ENCODE measurements at places on chromosomes 13 and 19.
A peak's percentile ranks its signal among the peaks of the same experiment; 100 is the strongest.

- DNase-seq = no peak
Measured at GRCh38 chr13:22357132-22357531, 686.3 kb downstream of the FGF9 start.

- DNase-seq = no peak
Measured at GRCh38 chr13:110312339-110313031, 5.4 kb downstream of the COL4A2 start.

GRCh38 chr19:10289836-10290356 is at the start of gene ICAM5:
TSS of gene ICAM5 (plus strand) at chr19:10289952. CDS start at chr19:10290044, 92 bp downstream.
- DNase-seq = peak; percentile 24

- DNase-seq = no peak
Measured at GRCh38 chr13:110698689-110699088, 7.2 kb downstream of the CARS2 start.

DNA sequence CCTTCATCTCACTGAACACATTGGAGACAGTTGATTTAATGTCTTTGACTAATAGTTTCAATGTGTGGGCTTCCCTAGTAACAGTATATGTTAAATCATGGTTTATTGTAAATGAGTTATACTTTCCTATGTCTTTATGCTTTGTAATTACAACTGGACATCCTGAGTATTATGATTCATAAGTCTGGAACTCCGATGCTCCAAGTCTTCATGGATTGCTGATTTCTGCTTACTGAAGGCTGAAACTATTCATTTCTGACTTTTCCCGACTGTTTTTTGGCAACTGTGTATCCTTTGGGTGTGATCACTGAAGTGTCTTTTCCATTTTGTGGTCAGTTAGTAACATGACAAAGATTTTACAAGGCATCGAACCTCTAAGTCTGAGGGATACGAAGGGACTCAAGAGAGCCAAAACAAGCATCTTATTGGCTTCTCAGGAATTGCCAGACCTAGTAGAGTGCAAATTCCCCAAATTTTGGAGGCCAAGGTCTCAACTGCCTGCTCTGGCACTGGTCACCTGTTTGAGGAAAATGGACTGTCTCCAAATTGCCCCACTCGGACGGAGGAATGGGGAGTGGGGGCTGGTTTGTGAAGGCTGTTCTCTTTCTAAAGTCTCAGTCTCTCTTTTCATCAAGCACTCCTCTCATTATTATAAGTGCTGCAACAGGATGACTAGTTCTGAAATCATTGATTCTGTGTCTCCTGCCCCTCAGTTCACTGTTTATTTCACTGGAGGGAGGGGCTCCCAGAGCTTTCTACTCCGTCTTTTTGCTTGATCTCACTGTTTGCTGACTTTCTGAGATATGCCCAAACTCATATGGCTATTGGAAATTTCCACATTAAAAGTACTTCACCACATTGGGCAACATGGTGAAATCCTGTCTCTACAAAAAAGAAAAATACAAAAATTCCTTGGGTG is 20.2 kb upstream of the CD70 start:
- no peak for DNase-seq
